ENCODE measurements at places on chromosomes 16 and 17.

DNA sequence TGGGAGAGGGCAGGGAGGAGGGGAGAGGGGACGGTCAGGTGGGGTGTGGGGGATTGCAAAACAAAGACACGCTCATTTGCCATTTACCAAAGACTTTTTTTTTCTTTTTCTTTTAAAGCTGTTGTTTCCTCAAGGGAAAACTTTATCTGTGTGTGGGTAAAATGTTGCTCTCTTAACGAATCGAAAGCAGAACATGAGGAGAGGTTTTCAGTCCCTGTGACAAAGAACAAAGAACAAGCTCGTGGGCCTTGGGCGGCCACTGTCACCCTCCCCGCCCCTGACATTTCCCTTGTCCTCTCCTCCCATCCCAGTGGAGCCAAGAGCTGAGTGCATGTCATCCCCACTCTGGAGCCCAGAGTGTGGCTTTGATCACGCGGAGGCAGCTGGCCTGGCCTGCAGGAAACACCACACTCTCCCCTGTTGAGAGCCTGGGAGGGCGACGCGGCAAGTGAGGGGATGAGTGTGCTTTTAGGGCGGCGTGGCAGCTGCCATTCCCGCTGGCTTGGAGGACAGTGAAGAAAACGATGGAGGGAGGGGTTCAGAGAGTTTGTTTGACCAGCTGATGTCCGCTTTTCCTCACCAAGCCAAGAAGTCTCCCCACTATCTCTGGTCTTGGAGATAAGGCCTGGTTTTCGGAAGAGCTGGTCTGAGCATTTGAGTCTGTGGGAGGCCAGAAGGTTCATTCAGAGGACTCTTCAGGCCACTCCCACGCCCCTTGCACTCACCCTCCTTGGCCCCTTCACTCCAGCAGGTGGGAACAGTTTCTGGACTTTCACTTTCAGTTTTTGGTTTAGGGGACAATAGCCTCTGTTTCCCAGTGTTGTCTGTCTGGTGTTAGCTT, 11.4 kb downstream of the CCR7 start:
- no peak for DNase-seq

- DNase-seq = no peak
Measured at GRCh38 chr17:1762901-1763898, 1.3 kb downstream of the SERPINF1 start.

- DNase-seq = no peak
Measured at GRCh38 chr16:4033951-4034350, 82.3 kb downstream of the ADCY9 start.

DNA sequence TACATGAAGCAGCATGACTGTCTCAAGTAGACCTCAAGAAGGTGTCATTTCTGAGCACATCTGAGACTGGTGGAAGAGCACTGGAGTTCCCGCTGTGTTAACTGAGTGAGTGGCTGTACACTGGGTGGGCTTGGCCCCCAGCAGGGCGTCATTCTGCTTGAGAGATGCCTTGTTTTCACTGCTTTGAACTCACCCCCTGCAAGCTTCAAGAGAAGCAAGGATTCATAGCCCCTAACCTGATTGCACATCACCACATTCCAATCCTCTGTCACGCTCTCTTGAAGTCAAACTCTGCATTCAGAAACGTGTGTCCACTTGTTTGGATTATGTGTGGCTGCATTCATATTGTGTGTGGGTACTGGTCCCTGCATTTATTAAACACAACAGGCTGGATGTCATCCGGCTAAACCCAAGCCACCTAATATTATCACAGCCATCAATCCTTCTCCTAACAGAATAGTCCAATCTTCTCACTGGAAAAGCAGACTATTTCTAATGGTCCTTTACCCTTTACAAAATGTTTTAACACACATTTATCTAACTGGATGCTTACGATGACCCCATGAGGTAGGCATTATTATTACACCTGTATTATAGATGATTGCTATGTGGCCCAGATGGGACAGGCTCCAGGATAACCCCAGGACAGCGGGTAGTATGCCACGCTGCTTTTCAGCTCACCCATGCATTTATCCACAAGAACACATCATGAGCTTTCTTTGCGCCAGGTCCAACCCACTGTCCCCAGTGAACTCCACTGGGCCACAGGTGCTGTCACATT, 76.3 kb downstream of the USP31 start:
- DNase-seq = no peak

DNA sequence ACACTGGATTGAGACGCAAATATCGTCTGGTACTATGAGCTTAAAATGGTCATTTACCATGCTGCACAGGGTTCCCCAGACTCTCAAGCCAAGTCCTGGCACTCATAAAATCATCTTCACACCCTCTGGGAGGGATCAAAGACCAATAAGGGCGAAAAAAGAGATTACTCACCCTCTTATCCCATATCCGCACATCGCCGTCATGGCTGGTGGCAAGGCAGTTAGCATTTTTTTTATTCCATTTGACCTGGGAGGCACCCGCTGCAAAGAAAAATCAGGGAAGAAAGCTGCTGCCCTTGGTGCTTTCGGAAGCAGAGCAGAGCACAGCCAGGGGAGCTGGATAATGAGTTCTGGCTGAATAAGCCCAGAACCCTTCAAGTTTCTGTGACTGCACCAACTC, 42.4 kb downstream of the WDR59 start:
- DNase-seq = no peak

- DNase-seq = no peak
Measured at GRCh38 chr16:180101-180675, at the start of gene HBQ1. Gene HBQ1, plus strand, starts transcription at chr16:180459. Its CDS starts 28 bp downstream, at chr16:180487.

DNA sequence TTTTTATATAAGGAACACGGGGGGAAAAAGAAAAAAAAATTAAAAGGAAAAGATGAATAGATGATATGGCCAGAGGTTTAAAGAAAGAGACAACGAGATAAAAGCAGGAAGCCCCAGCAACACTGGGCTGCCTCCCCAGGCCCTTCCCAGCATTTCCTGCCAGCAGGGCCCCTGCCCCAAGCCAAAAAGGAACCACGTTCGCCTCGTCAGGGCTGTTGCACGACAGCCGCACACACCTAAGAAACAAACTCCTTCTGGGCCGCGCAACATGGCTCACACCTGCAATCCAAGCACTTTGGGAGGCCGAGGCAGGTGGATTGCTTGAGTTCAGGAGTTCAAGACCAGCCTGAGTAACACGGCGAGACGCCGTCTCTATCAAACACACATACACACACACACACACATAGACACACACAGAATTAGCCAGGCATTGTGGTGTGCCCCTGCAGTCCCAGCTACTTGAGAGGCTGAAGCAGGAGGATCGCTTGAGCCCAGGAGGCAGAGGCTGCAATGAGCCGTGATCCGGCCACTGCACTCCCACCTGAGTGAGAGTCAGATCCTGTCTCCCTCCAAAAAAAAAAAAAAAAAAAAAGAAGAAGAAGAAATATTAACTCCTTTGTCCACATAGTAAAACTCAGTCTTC, 83.0 kb downstream of the ANKRD11 start:
- DNase-seq = no peak

GRCh38 chr17:65898651-65899050, 293.3 kb downstream of the CEP112 start:
- DNase-seq = no peak

DNA sequence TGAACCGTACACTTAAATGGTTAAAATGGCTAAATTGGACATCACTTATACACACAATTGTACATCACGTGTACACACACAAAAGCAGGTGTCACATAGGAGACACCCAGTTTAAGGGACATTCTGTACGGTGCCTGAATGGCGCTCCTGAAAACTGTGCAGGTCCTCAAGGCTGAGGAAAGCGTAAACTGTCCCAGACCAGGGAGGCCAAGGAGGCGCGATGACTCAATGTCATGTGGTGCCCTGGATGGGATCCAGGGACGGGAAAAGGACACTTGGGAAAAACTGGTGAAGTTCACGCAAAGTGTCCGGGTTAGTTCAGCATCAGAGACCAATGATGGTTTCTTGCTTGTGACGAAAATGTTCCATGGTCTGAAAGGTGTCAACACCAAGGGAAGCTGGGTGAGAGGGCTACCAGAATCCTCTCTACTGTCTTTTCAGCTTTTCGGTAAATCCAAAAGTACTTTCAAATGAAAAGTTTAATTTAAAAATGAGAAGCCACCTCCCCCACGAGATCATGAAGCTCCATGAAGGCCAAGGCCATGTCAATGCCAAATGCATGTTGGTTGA, 112.2 kb downstream of the CMIP start:
- no peak for DNase-seq

- DNase-seq = no peak
Measured at GRCh38 chr16:10754941-10755340, 11.3 kb downstream of the NUBP1 start.

DNA sequence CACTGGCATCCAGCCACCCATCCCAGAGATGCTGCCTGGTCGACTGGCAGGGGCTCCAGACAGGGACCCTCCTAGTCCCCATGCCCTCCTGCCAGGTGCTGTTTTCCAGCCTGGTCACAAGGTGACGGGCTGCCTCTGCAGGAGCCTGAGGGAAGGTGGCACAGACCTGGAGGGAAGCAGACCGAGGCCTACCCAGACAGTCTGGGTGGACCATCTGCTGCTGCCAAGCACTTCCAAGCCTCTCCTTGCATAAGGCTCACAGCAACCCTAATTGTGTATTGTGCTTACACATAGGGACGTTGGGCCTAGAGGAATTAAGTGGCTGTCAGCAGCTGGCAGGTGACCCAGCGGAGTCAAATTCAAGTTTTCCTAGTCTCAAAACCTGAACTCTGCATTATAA, 90.1 kb upstream of the KCNJ18 start:
- DNase-seq = no peak

DNA sequence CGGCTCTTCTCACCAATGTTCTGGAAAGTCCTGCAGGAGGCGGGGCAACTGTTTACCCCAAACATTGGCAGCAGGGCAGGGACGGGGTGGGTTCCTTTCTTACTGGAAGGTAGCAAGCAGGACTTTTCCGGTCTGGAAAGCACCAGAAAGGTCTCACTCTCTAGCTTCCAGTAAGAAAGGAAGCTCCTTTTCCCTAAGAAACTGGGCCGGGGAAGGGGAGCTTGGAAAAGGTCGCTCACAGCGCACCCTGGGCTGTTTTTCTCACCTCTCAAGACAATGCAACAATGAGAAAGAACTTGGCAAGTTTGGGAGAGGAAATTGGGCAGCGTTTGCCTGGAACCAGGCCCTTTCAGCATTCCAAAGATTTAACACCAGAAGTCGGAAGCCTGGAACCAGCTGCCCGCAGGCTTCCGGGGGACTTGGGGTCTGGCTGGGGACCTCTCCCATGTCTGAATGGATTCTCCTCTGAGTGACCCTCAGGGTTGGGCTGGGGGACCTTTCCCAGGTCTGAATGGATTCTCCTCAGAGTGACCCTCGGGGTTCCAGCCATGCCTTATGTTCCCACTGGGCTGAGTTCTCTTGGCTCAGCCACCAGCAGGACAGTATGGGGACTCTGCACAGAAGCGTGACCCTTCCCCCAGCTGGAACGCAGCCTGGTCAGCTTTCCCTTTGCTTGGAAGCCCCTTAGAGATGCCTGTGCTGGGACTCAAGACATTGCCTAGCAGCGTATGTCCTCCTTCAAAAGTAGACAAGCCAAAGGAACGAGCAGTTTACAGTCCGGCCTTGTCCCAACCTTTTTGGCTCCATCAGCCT, 166.5 kb upstream of the PLCG2 start:
- DNase-seq = no peak

DNA sequence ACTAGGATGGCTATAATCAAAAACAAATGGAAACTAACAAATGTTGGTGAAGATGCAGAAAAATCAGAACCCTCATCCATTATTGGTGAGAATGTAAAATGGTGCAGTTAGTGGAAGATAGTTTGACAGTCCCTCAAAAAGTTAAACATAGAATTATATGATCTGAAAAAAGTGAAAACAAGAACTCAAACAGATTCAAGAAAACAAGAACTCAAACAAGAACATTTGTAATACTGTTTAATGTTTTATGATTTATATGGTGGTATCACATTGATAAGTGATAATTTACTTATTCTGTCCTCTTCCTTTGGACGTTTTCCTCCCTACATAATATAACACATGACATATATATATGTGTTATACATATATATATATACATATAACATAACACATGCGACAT, 12.0 kb downstream of the USP31 start:
- DNase-seq = no peak

GRCh38 chr17:74766413-74766812, 9.7 kb downstream of the NAT9 start:
- DNase-seq = no peak

- no peak for DNase-seq
Measured at GRCh38 chr17:57313097-57313835, 56.9 kb downstream of the MSI2 start.

GRCh38 chr17:62737513-62737912, 70.6 kb downstream of the MARCHF10 start:
- DNase-seq = no peak

- no peak for DNase-seq
Measured at GRCh38 chr17:80737106-80738019, 192.7 kb downstream of the RPTOR start.

DNA sequence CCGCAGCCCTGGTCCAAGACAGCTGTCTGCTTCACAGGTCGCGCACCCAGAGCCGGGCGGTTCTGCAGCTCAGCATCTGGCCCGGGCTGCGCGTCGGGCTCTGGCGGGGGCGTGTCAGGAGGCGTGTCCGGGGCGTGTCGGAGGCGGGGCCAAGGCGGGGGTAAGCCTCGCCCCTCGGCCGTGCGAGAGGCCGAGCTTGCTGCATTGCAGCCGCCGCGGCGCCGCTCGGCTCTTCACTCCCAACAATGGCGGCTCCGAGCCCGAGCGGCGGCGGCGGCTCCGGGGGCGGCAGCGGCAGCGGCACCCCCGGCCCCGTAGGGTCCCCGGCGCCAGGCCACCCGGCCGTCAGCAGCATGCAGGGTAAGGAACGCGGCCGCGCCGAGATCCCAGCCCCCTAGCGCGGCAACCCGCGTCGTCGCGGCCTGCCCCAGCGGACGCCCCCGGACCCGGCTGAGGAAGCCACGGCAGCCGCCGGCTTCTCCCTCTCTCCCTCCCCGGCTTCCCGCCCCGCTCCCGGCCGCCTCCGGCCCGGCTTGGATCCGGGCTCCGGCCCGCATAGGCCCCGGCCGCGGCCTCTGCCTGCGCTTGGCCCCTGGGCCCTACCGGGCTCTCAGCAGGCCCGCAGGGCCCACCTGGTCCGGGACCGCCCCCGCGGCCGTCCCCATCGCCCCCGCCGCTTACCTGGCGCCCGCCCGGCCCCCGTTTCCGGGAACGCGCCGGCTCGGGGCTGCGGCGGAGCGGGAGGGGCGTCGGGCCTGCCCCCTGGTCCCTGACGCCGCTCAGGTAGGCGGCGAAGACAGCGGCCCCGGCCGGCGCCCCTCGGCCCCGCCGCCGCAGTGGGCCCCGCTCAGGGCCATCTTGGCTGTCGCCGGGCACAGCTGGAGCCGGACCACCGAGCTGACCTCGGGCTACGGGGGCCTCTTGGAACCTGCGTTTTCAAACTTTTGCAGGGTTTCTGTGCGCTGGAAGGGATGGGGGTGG, at the start of gene MAP2K4:
MAP2K4 (plus strand) TSS at position 236 of the 981 bp plus-strand sequence; CDS start at position 246, 10 bp downstream.
- peak; percentile 74 for DNase-seq

- DNase-seq = no peak
Measured at GRCh38 chr16:15880434-15881308, 7.7 kb downstream of the CEP20 start.

All from stimulated activated CD8-positive, alpha-beta memory T cell treated with anti-CD3 and anti-CD28 coated beads, Interleukin-7, amount 100 ng/mL, for 48 hours (primary cell).